ENCODE measurements at places on chromosomes 7 and 10. TPM values are rescaled to one million over a fixed set of nuclear protein-coding genes. Genes with fewer than 3 reads are reported as not detected.

Gene EBF3
- total RNA-seq: 7.1 TPM

Gene TMEM270
- total RNA-seq: not detected

Gene CCDC172
- not detected for total RNA-seq

Gene TAF3
- 13.0 TPM for total RNA-seq

Gene AUTS2
- 7.9 TPM for total RNA-seq

Gene PPP1R3C
- 180 TPM for total RNA-seq

Gene ASZ1
- not detected for total RNA-seq

Gene ADGRA1
- total RNA-seq: not detected

Gene AMPH
- total RNA-seq: 2.1 TPM

Gene ZNF467
- 7.8 TPM for total RNA-seq

Gene SUMF2
- total RNA-seq: 29.2 TPM

Gene NUTM2E
- 0.10 TPM for total RNA-seq

Gene SPDYE1
- not detected for total RNA-seq

Gene SKIDA1
- total RNA-seq: 3.6 TPM

Gene SUPV3L1
- 40.2 TPM for total RNA-seq

Gene POLD2
- total RNA-seq: 92.9 TPM

Gene NPC1L1
- total RNA-seq: not detected
